Activated CD4-positive, CD25-positive, alpha-beta regulatory T cell treated with anti-CD3 and anti-CD28 coated beads, Interleukin-2, amount 50 U/mL, for 16 hours (primary cell): ENCODE measurements at places on chromosomes 4 and X.

GRCh38 chr4:37490391-37491347 is 195.5 kb downstream of the RELL1 start:
- no peak for DNase-seq

DNA sequence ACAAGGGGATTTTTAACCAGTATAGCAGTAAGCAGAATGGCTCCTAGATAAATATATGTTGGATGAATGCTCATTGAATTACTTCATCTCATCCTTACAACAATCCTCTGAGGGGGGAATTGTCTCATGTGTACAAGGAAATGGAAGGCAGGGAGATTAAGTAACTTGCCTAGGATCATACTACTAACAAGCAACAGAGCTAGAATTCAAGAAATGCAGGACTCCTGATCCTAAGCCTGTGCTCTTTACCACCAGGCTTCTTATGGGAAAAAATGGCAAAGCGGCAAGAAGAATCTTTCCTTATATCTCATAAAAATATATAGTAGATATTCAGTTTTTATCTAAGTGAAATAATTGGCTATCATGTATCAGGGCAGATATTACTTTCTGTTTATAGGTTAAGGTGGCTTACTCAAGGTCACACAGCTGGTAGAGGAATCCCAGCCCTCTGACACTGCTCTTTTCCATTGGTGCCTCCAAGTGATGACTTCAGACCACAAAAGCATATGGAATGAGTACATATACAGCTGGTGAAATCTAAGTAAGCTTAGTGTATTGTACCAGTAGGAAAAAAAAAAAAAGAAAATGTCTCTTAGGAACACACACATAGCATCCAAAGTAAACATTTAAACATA is 2.1 kb downstream of the ABHD18 start:
- no peak for DNase-seq

- DNase-seq = no peak
These were observed 30.1 kb downstream of the EGFL6 start for GRCh38 chrX:13599491-13599890.

GRCh38 chr4:106629268-106629625 is 260.7 kb upstream of the GIMD1 start:
- DNase-seq = no peak

GRCh38 chr4:1137063-1137776 is 23.9 kb upstream of the RNF212 start:
- DNase-seq = no peak

- DNase-seq = no peak
These were observed 118.4 kb downstream of the KLHL13 start for GRCh38 chrX:117998171-117998570.

DNA sequence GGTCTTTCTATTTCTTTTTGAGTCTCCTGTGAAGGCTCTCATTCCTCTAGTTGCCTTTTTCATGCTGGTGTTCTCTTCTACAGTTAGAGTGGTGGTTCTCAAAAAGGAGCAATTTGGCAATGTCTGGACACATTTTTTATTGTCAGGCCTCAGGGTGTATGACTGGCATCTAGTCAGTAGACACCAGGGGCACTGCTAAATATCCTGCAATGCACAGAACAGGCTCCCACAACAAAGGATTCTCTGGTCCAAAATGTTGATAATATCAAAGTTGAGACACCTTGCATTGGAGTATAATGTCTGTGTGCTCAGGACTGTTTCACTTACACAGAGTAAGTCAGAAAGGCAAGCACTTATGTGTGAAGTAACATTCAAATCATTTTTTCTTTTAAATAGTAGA is 1360.7 kb downstream of the ADGRL3 start:
- no peak for DNase-seq

- DNase-seq = no peak
These were observed 2.2 kb upstream of the C4orf36 start for GRCh38 chr4:86894455-86894854.

DNA sequence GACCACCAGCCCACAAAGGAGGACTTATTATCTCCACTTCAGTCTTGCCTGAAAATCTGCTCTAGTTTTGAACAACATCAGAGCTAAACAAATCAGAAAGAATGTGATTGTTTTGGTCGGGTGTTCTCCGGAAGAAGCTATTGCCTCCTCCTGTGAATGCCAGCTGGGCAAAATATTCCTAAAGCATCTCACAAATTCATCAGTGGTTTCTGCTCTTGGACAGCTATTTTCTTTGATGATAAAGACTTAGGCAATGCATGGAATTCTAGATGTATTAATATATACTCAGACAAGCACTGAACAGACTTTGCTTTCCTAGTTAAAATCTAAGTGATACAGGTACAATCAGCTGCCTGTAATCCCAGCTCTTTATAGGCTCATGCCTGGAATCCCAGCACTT is 71.8 kb downstream of the ASMT start:
- DNase-seq = no peak

DNA sequence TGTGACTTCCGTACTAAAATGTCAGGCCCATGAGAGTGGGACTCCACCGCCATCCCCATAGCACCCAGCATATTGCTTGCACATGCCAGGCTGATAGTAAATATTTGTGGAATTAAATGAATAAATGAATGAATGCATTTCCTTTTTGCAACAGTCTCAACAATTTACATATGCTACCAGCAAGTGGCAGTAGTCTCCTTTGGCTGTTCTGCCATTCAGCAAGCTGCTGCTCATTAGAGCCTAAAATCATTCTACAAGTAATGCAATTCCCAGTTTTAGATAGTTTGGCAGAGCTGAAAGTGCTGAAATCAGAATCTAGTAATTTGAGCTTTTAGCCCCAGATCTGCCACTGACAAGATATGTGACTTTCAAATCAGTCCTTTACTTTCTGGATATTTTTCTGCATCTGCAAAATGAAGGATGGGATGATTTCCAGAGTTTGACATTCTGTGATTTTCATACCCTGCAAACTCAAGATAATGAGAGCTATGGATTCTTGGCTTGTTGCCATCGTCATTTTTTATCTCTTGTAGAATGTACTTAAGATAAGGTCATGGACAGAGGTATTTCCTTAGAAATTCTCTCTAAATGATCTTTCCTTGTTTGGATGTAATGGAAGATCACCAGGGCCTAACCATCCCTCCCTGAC is 35.7 kb upstream of the INTS6L start:
- no peak for DNase-seq

DNA sequence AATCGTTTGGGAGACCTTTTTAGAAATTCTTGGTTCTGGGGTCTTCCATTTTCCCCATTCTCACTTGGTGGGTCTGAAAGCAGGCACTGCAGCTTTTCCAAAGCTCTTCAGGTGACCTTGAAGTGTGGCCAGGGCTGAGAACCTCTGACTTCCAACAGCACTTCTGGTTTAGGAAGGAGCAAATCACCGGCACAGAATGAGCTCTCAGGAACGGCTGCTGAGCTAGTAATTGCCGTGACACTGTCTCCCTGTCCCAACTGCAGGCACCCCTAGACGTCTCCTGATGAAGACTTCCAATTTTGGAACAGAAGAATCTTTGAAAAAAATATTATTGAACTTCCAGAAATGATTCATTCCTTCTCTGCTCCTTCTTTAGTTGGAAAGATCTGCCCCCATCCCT is 31.3 kb downstream of the CD38 start:
- no peak for DNase-seq

DNA sequence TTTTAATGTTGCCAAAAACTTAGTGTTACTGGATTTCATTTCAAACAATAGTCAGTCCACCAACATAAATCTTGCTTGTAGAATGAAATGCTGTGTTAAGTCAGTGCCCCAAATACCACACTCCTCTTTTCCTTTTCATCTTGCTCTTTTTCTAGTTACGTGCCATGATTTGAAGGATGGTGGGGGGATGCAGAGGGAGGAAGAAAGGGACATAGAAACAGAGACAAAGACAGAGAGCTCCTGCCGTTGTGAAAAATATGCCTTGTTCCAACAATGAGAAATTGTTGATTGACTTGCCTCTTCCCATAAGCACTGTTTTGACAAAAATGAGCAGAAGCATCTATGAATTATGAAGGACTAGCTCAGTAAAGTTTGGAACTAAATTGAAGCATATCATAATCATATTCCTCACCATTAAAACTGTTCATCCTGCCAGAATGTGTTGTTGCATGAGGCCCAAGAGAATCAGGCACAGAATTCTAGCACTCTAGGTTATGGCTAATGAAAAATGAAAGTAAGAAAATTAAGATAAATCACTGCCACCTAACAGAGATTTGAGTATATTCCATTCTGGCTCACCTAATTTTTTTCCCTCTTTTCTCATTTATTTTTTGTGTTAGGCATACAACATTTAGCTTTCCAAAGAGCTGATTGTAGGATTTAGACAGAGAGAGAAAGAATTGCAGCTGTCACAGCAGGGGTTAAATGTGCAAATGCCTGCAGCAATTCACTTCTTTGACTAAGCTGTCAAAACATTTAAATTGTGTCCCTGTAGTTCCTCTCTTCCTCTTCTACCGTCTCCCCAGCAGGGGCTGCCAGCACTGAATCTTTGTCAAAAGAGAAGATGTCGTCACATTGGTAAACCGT is 111.6 kb upstream of the PTPN13 start:
- DNase-seq = no peak

GRCh38 chr4:33060674-33061542 is 2340.7 kb downstream of the PCDH7 start:
- no peak for DNase-seq

- DNase-seq = no peak
These were observed 172.7 kb upstream of the MED14 start for GRCh38 chrX:40908026-40908425.

- no peak for DNase-seq
These were observed 207.5 kb downstream of the ANK2 start for GRCh38 chr4:113256946-113257345.

DNA sequence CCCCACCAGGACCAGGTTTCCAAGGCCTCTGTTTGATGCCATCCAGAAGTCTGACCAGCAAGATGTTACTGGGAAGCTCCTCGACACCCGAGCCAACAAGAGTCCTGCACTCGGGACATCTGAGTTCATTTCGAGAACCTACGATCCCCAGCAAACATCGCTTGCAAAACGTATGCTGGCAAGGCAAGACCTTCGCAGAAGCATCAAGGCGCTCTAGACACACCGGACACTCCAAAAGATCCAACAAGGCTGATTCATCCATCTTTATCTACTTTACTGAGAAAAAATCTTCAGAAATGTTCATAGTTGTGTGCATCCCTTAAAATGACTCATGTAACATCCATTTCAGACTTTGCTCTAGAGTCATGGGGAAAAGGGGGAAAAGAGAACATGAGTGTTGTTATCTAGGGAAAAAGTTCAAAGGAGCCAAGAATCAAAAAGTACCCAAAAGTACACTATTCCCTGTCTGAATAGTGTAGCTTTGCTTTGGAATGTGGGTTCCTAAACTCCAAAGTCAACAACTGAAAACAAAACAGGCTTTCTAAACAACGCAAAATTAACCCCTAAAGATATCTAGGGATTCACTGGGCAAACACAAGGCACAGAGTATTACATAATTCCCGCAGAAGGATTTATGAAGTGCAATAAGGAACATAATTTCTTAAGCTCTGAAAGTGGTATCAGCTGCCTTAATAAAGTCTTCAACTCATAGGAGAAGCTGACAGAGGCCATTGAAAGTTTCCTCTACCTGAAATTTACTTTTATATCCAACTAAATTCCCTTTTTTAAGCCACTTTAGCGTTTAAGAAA is 1.6 kb downstream of the SH3RF1 start:
- DNase-seq = no peak

DNA sequence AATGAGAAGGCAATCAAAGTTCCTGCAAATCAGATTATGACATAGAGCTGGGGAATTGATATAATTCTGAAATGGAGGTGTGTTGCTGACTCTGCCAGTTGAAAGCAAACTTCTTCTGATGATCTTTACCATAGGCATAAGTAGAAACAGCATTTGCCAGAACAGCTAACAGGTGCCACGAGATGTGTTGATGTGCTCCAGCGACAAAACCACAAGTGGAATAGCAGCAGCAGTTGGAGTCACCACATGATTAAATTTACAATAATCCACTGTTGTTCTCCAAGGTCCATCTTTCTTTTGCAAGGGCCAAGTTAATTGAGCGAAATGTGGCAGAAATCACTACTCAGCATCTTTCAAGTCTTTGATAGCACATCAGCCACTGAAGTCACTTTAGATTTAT is 3.7 kb upstream of the OSTC start:
- no peak for DNase-seq

- DNase-seq = no peak
These were observed 1.3 kb downstream of the NKRF start for GRCh38 chrX:119604766-119605463.

DNA sequence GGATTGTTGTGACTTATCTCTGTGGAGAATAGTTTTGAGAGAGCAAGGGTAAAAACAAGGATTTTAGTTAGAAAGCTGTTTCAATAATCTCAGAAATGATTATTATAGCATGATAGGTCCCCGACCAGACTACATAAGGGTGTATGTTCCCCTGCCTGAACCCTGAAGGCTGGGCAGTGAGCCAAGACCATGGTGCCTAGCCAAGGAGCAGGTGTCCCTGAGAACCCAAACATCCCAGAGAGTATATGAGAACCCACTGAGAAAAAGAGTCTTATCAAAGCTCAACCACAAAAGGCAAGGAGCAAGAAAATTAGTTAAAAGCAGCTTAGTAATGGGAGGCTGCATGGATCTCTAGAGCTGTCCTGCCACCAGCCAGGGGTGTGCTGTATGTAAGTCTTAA is 94.9 kb upstream of the UNC5C start:
- no peak for DNase-seq

DNA sequence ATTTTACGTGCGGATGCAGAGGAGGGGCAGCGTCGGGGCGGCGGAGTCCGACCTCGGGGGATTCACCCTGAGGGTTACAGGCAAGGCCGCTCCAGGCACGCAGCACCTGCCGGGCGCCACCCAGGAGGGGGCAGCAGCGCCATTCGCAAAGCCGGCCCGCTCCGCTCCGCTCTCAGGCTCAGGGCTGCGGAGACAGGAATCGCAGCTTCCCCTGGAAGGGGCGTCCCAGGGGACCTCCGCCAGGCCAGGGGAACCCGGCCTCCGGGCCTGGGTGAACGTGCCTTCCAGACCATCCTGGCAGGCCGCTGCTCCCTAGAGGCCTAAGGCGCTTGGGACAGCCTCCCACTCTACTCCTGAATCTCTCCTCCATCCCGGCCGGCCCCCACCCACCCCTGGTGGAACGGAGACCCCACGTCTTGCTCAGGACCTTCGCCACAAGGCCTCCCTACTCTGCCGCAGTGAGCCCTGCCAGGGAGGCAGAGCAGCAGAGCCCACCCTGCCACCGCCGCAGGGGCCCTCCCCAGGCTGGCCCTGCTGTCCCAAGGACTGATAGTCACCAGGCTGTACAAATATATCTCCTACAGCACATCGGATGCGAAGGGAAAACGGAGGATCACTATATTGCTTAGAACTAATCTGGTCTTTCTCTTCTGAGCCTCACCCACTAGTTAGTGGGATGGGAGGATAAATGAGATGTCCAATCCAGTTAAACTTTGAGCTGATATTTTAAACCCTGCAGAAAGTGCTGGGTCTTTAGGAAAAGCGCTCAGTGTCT is 115.0 kb downstream of the SMIM20 start:
- DNase-seq = peak; percentile 23

DNA sequence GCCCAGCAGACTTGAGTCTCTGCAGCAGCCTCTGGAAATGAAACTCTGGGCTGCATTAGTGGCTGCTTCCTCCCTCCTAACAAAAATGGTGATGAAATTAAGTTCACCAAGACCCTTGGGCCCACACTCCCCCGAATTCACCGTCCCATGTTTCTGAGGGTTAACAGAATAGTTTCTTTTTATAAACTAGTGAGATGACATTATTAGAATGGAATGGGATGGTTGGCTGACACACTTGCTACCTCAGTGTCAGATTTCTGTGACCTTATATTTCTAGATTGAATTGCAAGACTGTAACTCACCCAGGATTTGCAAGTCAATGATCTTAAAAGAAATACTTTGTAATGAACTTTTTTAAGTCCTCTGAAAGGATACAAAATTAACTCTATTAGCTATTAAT is 127.1 kb downstream of the SHROOM3 start:
- no peak for DNase-seq
